Cardiac ventricle fibroblast (primary cell): ENCODE measurements at places on chromosomes 3 and 15. TPM values are rescaled to one million over a fixed set of nuclear protein-coding genes. Genes with fewer than 3 reads are reported as not detected.

The PROS1 gene
- 119 and 142 TPM in 2 replicates for total RNA-seq

The NAALADL2 gene
- total RNA-seq: 6.6 and 7.3 TPM in 2 replicates

The ETV5 gene
- 11.2 and 15.7 TPM in 2 replicates for total RNA-seq

The SH3GL3 gene
- total RNA-seq: 0.05 TPM in 1 of 2 replicates, not detected in the other

The PLSCR5 gene
- not detected in 2 replicates for total RNA-seq

The SOX14 gene
- total RNA-seq: not detected in 2 replicates

The TRPM1 gene
- not detected in 2 replicates for total RNA-seq

The PSTPIP1 gene
- not detected in 2 replicates for total RNA-seq

The OR5H2 gene
- total RNA-seq: not detected in 2 replicates

The MNS1 gene
- 1.7 and 1.9 TPM in 2 replicates for total RNA-seq

The CTXND1 gene
- total RNA-seq: not detected in 2 replicates

The CCDC54 gene
- not detected in 2 replicates for total RNA-seq

The ATP13A5 gene
- total RNA-seq: not detected in 2 replicates

The LRTM1 gene
- not detected in 2 replicates for total RNA-seq

The SLC28A1 gene
- not detected in 2 replicates for total RNA-seq

The KIF15 gene
- total RNA-seq: 0.59 and 1.8 TPM in 2 replicates

The SEMA6D gene
- 2.8 and 3.7 TPM in 2 replicates for total RNA-seq

The CPEB1 gene
- total RNA-seq: 1.2 and 4.8 TPM in 2 replicates

The SLC41A3 gene
- 35.8 and 39.4 TPM in 2 replicates for total RNA-seq

The TPRG1 gene
- 0.44 and 0.93 TPM in 2 replicates for total RNA-seq

The MESP2 gene
- 0.98 and 1.3 TPM in 2 replicates for total RNA-seq

The TMCO5A gene
- not detected in 2 replicates for total RNA-seq

The ZPLD1 gene
- total RNA-seq: not detected in 2 replicates

The TMEM158 gene
- 17.2 and 18.3 TPM in 2 replicates for total RNA-seq

The VPS18 gene
- 23.6 and 23.9 TPM in 2 replicates for total RNA-seq

The PLCL2 gene
- total RNA-seq: 8.8 and 9.7 TPM in 2 replicates

The SLC12A1 gene
- not detected in 2 replicates for total RNA-seq

The PROK2 gene
- not detected in 2 replicates for total RNA-seq

The CYP8B1 gene
- not detected in 2 replicates for total RNA-seq

The MUC13 gene
- total RNA-seq: not detected in 2 replicates

The TEX9 gene
- total RNA-seq: 1.6 and 4.0 TPM in 2 replicates

The SLC9C1 gene
- total RNA-seq: 0.19 TPM in 1 of 2 replicates, not detected in the other

The GFM1 gene
- total RNA-seq: 18.4 and 20.7 TPM in 2 replicates

The SEMA3G gene
- 0.06 and 0.10 TPM in 2 replicates for total RNA-seq

The DNAH1 gene
- total RNA-seq: 1.9 and 8.8 TPM in 2 replicates

The SIDT1 gene
- not detected in 2 replicates for total RNA-seq

The DISP2 gene
- 0.10 and 0.19 TPM in 2 replicates for total RNA-seq

The ACAN gene
- not detected in 2 replicates for total RNA-seq
